ENCODE measurements at places on chromosomes 4 and X. TPM values are rescaled to one million over a fixed set of nuclear protein-coding genes. Genes with fewer than 3 reads are reported as not detected.

GRCh38 chr4:134777606-134778005 is 576.0 kb upstream of the PABPC4L start:
- DNase-seq = no peak

The ALPK1 gene
- total RNA-seq = 2.5 TPM

The MAGED4 gene
- 2.3 TPM for total RNA-seq

DNA sequence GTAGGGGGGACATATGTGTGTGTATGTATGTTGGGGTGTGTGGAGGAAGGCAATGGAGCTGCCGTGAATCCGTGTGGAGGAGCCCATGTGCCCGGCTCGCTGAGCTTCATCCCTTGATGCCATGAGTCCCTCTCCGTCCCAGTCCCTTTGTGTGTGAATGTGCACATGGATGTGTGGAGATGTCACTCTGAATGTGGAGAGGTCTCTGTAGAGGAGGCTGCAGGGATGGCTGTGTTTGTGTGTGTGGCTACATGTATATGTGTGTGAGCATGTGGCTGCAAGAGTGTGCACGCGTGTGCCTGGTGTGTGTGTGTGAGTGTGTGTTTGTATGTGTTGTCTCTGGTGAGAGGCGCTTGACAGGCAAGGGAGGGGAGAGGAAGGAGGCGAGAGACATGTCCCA is 1.3 kb downstream of the DLG3 start:
- no peak for DNase-seq

GRCh38 chrX:43349363-43349762 is 306.7 kb upstream of the MAOA start:
- DNase-seq = no peak

The SPANXA1 gene
- not detected for total RNA-seq

GRCh38 chrX:119871245-119871598 is 311 bp downstream of the RNF113A start:
- DNase-seq = no peak

- no peak for DNase-seq
These were observed 679.9 kb downstream of the RPA4 start for GRCh38 chrX:97563531-97564133.

The FUNDC2 gene
- 57.0 TPM for total RNA-seq

The MRPL1 gene
- 21.9 TPM for total RNA-seq

The DACH2 gene
- total RNA-seq = not detected

The EXOC1L gene
- not detected for total RNA-seq

The GRXCR1 gene
- total RNA-seq = not detected

The CFAP47 gene
- 3.4 TPM for total RNA-seq

The STATH gene
- not detected for total RNA-seq

The FMR1NB gene
- not detected for total RNA-seq

The PFKFB1 gene
- not detected for total RNA-seq

GRCh38 chr4:16794816-16795445 is 103.5 kb downstream of the LDB2 start:
- peak; percentile 1 for DNase-seq

GRCh38 chr4:26459054-26459755 is 31.1 kb downstream of the CCKAR start:
- DNase-seq = peak; percentile 66

GRCh38 chr4:15809058-15809457 is 30.9 kb downstream of the CD38 start:
- DNase-seq = no peak

DNA sequence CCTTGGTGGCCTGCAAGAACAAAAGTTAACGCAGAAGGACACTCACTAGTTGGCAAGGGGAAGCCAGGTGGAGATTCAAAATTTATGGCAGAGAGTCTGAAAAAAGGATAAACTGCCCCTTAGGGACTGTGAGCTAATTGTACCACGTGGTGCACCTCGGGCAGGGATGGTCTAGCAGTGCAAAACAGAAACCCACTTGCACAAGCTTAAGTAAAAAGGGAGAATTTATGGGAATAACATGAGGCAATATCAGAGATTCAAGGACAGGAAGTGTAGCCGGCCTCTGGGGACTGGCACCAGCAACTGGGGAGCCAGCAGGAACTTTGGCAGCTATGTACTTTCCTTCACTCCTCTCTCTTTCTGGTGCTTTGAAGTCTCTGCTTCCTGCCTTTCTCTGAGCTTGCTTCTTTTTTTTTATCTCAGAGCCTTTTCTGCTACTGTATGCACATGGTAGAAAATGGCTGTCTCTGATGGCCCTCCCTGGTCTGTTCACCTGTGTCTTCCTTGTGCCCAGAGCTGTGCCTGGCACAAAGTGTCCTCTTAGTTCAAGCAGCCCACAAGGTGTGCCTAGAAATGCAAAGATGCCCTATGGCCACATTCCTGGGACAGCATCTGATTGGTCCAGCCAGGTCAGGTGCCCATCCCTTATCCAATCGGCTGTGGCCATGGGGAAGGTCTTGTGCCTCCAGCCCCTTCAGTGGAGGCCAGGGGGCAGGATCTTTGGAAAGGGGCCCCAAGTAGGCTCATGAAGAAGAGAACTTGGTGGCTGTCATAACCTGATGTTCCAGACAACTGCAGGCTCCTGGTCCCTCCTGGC is 114.8 kb upstream of the ATP6AP2 start:
- DNase-seq = no peak

The VCX2 gene
- total RNA-seq = not detected

GRCh38 chr4:142547974-142548373 is 298.1 kb downstream of the INPP4B start:
- DNase-seq = no peak

- DNase-seq = no peak
These were observed 395.9 kb upstream of the EMCN start for GRCh38 chr4:100913685-100914084.

GRCh38 chrX:107054978-107055377 is 55.0 kb upstream of the MORC4 start:
- DNase-seq = no peak

The TMSB15A gene
- total RNA-seq = not detected

DNA sequence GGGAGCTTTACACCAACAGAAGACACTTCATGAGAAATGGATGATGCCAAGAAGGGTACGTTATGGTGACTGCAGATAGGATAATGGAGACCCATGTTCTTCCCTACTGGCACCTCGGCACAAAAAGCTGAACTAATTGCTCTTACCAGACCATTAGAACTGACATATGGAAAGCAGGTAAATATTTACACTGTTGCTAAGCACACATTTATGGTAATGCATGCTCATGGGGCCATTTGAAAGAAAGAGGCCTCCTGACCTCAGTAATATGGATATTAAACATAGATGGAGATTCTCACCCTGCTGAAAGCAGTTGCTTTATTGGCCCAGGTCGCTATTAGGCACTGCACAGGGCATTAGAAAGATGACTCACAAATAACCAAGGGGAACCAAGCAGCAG is 1759.6 kb downstream of the C4orf33 start:
- no peak for DNase-seq

DNA sequence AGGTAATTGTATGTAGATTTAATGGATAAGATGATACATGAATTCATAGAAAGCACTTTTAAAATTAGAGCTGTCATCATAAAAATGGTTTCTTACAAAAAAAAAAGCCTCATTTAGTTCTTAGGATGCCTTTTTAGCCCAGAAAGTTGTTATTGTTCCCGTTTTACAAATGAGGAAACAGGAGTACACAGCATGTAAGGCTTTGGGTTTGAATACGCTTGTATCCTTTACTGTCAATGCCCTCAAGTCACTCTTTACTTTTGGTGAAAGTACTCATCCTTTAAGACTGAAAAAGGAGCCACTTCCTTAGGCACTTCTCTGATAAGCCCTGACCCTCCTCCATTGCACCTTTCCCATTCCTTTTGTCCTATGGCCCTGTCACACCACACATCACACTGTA is 4.9 kb downstream of the EREG start:
- DNase-seq = peak; percentile 19

GRCh38 chr4:128904821-128905220 is 95.3 kb downstream of the JADE1 start:
- DNase-seq = no peak
